Left ventricle myocardium inferior (tissue), 1 donor: ENCODE measurements at places on chromosomes 1 and 21. TPM values are rescaled to one million over a fixed set of nuclear protein-coding genes. Genes with fewer than 3 reads are reported as not detected.

The HP1BP3 gene
- 118 TPM for total RNA-seq

The SEC16B gene
- total RNA-seq: 1.9 TPM

The SNX7 gene
- total RNA-seq: 15.8 TPM

The C1orf56 gene
- 7.1 TPM for total RNA-seq

The CADM3 gene
- 3.7 TPM for total RNA-seq

The CHI3L2 gene
- 1.1 TPM for total RNA-seq

DNA sequence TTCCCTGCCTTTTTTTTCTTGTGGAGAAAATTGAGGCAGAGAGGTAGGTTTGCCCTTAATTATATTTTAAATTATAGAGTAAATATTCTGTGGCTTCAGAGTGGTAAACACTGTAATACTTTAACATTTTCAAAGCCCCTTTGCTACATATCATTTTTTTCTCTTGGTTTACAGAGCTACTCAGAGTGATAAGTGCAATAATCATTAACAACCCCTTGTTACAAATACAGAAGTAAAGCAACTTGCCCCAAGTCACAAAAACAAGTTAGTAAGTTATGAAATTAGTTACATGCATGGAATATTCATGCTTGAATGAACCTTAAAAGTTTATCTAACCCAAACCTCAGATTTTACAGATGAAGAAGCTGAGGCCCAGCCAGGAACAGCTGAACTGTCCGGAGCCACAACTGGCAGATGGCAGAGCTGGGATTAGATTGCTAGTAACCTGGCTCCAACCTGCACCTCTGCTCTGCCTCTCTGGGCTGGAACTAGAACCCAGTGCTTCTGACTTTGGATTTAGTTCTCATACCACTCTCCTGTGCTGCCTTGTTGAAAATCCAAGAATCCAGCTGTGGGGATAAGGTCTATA, 48.7 kb downstream of the TNN start:
- H3K4me1 ChIP-seq: no peaks in the 10 kb centered on the region
- no peaks in the 10 kb centered on the region for H3K36me3 ChIP-seq
- H3K4me3 ChIP-seq: no peak overlapping the region

DNA sequence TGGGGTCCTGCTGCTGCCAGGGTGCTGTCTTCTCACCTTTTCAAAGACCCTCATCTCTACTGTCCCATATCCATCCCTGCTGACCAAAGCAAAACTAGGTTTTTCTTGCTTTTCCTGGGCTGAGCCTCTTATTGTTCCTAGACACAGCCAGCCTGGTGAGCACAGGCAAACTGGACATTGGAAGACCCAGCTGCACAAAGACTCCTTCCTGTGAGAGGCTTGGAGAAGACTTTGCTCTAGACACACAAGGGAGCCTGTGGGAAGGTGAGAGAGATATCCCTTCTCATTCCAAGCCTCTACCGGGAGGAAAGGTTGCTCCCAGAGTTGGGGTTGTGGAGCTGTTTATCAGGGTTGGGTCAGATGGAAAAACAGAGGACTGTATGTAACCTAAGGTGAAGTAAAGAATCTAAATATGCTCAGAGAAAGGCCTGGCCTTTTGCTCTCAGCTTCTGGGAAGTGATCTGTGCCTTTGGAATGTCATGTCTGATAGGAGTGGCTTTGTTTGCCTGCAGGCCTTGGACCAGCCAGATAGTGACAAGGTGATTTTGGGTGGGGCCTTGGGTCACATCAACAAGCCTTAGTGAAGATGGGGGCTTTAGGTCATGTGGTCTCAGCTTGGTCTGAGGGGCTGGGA, 87.6 kb upstream of the RUNX1 start:
- DNase-seq: no peak
- no peak overlapping the region for H3K27ac ChIP-seq

- H3K36me3 ChIP-seq: peaks cover under 1% of the 10 kb centered on the region
- H3K27me3 ChIP-seq: no peaks in the 10 kb centered on the region
- H3K4me3 ChIP-seq: no peak overlapping the region
- no peak for DNase-seq
- H3K4me1 ChIP-seq: peaks cover 85% of the 10 kb centered on the region
Measured at GRCh38 chr1:8425781-8426161, 107.9 kb downstream of the SLC45A1 start.

DNA sequence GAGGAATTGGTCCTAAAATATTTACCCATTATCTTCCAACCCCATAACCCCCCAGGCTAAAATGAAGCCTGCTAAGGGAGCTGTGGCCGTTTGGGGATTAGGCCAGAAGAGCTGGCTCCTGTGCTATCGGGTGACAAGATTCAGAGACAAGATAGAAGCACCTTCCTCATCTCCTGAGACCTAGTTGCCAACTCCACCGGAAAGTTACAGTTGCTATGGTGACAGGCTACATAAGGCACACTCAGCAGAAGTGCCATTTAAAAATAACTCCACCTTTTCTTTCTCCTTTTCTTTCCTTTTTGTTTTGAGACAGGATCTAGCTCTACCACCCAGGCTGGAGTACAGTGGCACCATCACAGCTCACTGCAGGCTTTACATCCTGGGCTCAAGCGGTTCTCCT, 43.6 kb upstream of the ROR1 start:
- H3K4me1 ChIP-seq: no peaks in the 10 kb centered on the region
- no peak overlapping the region for H3K4me3 ChIP-seq
- no peak overlapping the region for H3K27ac ChIP-seq

- H3K4me3 ChIP-seq: no peak overlapping the region
- no peaks in the 10 kb centered on the region for H3K4me1 ChIP-seq
- no peak overlapping the region for H3K27ac ChIP-seq
- H3K27me3 ChIP-seq: no peaks in the 10 kb centered on the region
Measured at GRCh38 chr1:51463561-51463960, 55.5 kb downstream of the EPS15 start.

GRCh38 chr1:8061210-8061609, 35.1 kb upstream of the ERRFI1 start:
- H3K4me1 ChIP-seq: no peaks in the 10 kb centered on the region
- no peak overlapping the region for H3K27ac ChIP-seq
- DNase-seq: no peak
- H3K27me3 ChIP-seq: no peaks in the 10 kb centered on the region
- H3K4me3 ChIP-seq: no peak overlapping the region

- DNase-seq: no peak
- no peak overlapping the region for H3K27ac ChIP-seq
- peaks cover 17% of the 10 kb centered on the region for H3K4me1 ChIP-seq
- no peaks in the 10 kb centered on the region for H3K27me3 ChIP-seq
- H3K4me3 ChIP-seq: no peak overlapping the region
Measured at GRCh38 chr1:12383001-12383400, 153.2 kb downstream of the VPS13D start.

DNA sequence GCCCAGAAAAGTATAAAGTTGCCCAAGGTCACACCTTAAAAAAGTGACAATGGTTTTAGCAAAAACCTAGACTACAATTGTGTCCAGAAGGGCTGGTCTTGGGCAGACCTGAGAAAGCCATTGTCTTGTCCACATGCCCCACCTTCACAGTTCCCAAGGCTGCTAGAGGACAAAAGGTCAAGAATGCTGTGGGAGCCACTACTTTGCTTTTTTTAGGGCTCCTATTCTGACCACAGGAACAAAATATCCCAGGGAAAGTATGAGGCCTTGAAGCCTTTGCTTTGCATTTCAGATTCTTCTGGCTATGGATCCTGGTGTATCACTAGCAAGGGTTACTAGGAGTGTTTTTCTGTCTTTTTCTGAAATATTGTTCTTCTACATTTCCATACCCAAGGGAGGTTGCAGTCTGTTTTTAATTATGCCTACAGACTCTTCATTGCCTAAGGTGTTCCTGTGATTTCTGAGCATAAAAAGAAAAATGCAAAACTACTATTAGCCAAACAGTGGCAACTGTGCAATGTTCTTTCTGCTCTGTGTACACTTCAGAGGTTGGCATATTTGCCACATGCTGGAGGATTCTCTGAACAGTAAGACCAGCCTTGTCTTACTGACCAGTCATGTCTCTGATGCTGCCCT, 10.7 kb downstream of the C1orf162 start:
- peak overlapping the region; percentile 62 for H3K27ac ChIP-seq
- H3K4me1 ChIP-seq: peaks cover 41% of the 10 kb centered on the region
- no peak overlapping the region for H3K4me3 ChIP-seq
- DNase-seq: no peak

DNA sequence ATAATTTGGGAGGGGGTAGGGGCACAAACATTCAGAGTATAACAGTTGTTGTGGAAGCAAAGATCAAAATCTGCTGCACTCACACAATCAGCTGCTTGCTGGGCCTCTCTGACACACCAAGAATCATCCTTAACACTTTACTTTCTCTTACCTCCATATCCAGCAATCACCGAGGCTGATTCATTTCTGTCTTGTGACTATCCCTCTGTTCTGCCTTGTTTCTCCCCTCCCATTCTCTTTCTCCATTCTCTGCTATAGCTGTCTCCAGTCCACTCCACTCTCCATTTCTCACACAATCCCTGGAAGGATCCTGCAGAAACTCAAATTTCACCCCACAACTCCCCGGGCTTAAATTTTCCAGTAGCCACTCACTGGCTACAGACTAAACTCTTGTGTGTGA, 91.8 kb upstream of the NGF start:
- no peak for DNase-seq
- H3K4me3 ChIP-seq: no peak overlapping the region
- no peak overlapping the region for H3K27ac ChIP-seq

GRCh38 chr1:6275826-6276782, 15.2 kb upstream of the GPR153 start:
- H3K27ac ChIP-seq: peak overlapping the region; percentile 90
- peak; percentile 72 for DNase-seq
- H3K27me3 ChIP-seq: no peaks in the 10 kb centered on the region
- H3K4me3 ChIP-seq: peak overlapping the region; percentile 61
- peaks cover 20% of the 10 kb centered on the region for H3K4me1 ChIP-seq
- no peaks in the 10 kb centered on the region for H3K36me3 ChIP-seq

DNA sequence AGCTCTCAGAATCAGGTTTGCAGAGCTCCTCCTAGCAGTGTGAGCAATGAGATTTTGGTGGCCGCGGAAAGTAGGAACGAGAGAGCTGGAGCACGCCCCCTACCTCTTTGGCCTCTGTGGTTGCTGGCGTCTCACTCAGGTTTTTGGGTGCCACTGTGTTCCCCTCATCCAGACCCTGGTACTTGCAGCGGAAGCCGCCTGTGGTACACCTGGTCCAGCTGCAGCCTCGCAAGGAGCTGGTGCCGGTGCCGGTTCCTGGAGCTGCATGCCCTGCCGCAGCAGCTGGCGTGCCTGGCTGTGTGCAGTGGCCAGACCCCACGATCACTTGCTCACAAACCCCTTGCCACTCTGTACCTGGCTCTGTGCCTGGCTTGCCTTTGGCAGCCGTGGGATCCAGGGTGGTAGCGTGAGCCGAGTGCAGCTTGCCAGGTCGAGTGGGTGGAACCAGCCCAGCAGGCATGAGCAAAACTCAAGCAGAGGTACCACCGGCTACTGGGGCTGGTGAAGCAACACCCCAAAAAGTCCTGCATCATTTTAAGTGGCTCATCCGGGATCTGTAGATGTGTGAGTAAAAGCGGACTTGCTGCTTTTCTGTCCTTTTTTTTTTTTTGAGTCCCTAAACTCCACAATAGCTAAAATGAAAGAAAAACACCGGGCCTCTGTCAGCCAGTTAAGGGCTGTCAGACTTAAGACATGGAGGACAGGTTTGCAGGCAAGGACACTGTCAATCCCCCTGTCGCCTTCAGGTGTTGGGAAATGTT, 844.9 kb downstream of the KCNT2 start:
- H3K4me1 ChIP-seq: no peaks in the 10 kb centered on the region
- H3K27me3 ChIP-seq: no peaks in the 10 kb centered on the region
- H3K27ac ChIP-seq: no peak overlapping the region
- H3K36me3 ChIP-seq: no peaks in the 10 kb centered on the region

- H3K36me3 ChIP-seq: peaks cover 70% of the 10 kb centered on the region
- no peaks in the 10 kb centered on the region for H3K27me3 ChIP-seq
- no peak for DNase-seq
Measured at GRCh38 chr1:1797731-1798341, 19.6 kb upstream of the NADK start.

DNA sequence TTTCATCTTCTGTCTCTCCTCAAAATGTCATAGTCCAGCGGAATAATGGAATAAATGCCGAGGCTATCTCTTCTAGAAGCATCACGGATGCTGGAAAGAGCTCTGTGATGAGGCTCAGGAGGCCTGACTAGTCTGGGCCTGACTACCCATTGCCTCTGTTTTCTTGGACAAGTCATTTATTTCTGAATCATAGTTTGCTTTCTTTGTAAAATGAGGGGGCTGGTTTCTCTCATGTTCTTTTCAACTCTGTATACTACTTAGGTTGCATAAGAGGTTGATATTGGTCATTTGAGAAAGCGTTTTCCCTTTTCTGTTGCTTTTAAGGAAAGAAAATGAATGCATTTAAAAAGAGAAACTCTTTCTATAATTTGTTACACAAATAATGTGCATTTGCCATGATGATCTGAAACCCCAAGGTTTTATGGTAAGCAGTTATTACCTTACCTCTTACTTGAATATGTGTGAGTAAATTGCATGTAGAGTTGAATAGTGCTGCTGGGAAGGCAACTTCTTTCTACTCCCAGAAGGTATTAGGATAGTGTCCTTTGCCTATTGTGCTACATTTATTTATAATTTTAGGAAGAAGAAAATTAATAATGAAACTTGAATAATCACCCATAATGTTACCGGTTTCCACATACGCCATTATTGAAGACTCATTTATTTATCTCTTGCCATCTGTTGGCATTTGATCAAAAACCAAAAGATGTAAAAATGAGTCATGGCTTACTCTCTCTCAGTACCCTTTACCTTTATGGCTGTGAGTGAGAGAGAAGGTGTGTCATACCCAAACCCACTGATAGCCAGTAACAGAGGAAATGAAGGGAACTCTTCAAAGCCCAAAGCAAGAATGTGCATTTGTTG, 179.1 kb downstream of the FASLG start:
- no peak overlapping the region for H3K4me3 ChIP-seq
- no peak for DNase-seq
- H3K27ac ChIP-seq: no peak overlapping the region
- no peaks in the 10 kb centered on the region for H3K36me3 ChIP-seq

GRCh38 chr1:47752559-47752958, 244.6 kb downstream of the TRABD2B start:
- no peak for DNase-seq
- no peak overlapping the region for H3K27ac ChIP-seq
- no peak overlapping the region for H3K4me3 ChIP-seq
- H3K27me3 ChIP-seq: peaks cover 17% of the 10 kb centered on the region
- no peaks in the 10 kb centered on the region for H3K36me3 ChIP-seq

DNA sequence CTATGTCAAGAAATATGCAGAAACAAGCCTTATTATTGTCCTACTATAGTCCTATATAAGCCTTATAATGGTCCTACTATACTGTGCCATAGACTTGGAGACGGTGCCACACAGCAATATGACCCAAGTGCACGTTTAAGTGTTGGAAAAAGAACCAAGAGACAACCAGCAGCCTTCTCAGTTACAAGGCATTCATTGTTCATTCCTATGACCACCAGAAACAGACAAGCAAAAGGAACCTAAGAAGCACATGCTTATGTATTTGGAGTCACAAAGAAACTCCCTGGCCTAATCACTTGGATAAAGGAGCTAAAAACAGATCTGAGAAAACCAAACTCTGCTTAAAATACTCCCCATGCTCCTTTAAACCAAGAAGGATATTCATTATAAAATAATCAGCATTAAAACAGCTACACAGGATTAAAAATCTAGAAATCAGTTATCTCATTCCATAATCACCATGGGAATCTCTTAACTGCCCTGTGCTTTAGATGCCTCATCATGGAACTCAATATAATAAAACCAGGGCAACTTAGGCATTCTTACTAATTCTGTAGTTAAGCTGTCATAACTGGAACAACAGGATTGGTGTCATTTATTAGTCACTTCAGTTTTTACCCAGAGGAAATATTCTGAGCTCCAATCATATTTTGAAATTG, 7.0 kb downstream of the COLGALT2 start:
- no peak overlapping the region for H3K4me3 ChIP-seq
- H3K27ac ChIP-seq: peak overlapping the region; percentile 16
- peaks cover 38% of the 10 kb centered on the region for H3K4me1 ChIP-seq
- DNase-seq: no peak
